ENCODE measurements at places on chromosomes 3 and 15.

- no peak for DNase-seq
Observed at GRCh38 chr3:71786217-71786549, 1.2 kb upstream of the PROK2 start.

GRCh38 chr3:119663885-119664284 is 3.5 kb upstream of the POPDC2 start:
- no peak for DNase-seq

- DNase-seq: no peak
Observed at GRCh38 chr15:51672155-51672687, 9.1 kb upstream of the SCG3 start.

GRCh38 chr3:78644847-78645246 is 1123.0 kb downstream of the ROBO1 start:
- no peak for DNase-seq

DNA sequence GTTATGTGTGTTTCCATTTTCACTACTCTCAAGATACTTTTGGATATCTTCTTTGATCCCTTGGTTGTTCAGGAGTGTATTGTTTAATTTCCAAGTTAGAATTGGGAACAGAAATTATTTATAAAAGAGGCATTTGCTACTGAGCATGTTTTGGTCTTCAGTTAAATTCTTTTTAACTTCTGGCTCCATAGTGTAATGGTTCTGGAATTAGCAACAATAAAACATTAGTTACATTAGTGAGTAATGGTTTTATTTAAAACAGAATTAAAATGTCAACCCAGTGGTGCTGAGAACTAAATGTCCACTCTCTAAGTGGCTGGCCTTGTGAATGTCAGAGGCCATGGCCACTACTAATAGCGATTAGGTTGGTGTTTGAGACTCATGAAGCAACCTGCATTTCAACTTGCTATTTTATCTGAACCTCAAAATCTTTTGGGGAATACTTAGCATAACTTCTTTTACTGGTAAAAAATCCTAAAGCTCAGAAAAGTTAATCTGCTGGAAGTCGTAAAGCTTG is 19.5 kb upstream of the MASP1 start:
- no peak for DNase-seq

DNA sequence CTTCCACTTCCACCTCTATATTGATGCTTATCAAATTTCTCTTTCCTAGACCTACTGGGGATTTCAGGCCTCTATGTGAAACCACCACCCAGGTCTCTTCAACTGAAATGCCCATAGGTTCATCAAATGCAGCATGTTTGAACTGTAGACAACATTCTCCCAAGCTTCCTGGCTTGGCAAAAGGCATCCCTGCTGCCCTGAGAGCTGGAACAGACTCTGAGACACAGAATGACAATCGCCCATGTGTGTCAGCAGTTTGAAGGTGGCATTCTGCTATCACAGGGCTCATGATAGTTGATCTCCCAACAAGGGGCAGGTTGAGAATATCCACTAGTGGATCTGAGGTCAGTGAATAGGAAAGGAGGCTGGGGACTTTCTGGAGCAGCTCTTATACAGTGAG is 200.7 kb downstream of the RPLP1 start:
- DNase-seq: no peak

GRCh38 chr15:73926219-73927002 is at the start of gene LOXL1:
Gene LOXL1 (plus strand): TSS chr15:73926462. CDS start chr15:73926784, 322 bp downstream.
- no peak for DNase-seq

DNA sequence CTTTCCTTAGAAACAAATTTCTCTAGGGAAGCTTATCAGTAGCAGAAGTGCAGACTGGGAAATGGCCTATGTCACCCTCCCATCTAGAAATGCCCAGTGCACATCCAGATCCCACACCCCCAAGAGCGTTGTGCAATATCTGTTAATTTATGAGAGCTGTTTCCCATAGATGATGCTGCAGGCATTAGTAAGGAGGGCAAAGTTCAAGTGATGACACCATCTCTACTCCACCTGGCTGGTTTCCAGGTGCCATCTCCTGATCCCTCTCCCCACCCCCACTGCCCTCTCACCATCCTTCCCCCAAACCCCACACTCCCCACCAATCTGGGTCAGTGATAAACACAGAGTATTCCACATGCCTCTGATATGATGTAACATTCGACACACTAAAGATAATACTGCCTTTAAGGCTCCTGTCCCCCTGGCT is 39.4 kb downstream of the AGTR1 start:
- DNase-seq: no peak

GRCh38 chr3:109926376-109926775 is 589.0 kb upstream of the DPPA4 start:
- DNase-seq: no peak

GRCh38 chr3:58072052-58072762 is 64.0 kb downstream of the FLNB start:
- DNase-seq: no peak

DNA sequence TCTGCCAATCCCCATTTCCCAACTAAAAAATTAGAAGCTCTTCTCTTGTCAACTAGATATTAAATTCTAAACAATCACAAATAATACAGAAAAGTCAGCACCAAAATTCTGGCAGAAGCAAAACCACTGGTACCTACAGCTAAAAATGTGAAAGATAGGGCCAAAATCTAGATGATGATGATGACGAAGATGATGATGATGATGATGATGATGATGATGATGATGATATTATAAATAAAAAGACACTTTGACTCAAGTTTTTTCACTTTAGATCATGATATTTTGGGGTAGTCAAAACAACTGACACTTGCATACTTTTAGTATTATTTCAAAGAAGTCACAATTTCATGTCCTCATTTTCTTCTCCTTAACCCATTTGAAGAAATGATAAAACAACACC is 470.1 kb upstream of the NR2F2 start:
- DNase-seq: no peak

GRCh38 chr3:70863049-70863448 is 550.6 kb upstream of the MDFIC2 start:
- DNase-seq: no peak

DNA sequence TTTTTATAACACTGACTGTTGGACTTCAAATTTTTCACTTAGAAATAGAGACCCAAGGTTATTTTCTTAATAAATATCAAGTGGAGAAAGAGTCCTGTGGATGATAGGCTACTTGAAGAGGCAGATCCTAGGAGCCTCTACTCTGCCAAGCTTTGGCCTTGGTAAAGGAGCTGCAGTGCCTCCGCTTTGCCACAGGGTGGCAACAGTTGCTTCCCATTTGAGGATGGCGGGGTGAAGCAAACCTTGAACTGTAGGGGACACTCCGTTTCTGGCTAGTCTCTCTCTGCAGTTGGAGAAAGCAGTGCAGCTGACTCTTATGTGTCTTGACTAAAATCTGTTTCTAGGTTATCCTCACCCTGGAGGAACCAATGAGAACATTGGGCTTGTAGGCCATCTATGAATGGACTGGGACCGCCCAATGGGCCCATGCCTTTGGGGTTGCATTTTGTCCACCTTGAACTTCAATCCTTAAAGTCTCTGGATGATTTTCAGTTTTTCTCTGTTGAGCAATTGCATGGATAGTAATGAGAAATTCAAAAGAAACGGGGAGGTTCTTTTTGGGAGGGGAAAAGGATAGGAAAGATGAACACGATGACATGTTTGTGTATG is 9.8 kb downstream of the SCG5 start:
- peak; percentile 52 for DNase-seq

DNA sequence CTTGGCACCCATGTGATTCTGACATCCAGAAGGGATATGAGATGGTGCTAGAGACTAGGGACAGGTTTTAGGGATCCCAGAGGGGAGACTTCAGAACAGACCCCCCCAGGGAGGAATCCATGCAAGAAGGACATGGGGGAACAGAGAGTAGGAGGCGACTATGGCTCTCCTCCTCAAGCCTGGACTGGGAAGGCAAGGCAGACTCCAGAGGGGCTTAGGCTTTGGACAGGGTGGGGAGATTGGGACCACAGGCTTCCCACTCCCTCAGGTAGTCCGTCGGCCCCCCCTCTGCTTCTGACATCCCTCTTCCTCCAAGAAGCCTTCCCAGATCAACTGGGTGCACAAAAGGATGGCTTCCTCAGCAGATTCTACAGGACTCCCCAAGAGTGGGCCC is 3.0 kb upstream of the VIPR1 start:
- no peak for DNase-seq

Data from CD4-positive, alpha-beta T cell (primary cell).